ENCODE measurements at places on chromosomes 2 and 18.
A peak's percentile ranks its signal among the peaks of the same experiment; 100 is the strongest.

DNA sequence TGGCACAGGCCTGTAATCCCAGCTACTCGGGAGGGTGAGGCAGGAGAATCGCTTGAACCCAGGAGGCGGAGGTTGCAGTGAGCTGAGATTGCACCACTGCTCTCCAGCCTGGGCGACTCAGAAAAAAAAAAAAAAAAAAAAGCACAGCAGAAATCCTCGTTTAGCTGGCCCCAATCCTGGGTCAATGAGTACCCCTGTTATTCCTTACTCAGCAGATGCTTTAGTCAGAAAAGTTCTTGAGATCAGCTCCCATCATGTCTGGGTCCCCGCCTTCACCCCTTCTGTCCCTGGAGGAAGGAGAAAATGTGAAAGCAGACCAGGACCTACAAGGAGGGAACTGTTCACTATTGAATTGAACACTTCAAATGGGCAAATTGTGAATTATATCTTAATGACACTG, 16.4 kb upstream of the KCNG3 start:
- no peak for DNase-seq

- no peak for DNase-seq
These were observed 206.0 kb downstream of the ATAD2B start for GRCh38 chr2:23720705-23721453.

DNA sequence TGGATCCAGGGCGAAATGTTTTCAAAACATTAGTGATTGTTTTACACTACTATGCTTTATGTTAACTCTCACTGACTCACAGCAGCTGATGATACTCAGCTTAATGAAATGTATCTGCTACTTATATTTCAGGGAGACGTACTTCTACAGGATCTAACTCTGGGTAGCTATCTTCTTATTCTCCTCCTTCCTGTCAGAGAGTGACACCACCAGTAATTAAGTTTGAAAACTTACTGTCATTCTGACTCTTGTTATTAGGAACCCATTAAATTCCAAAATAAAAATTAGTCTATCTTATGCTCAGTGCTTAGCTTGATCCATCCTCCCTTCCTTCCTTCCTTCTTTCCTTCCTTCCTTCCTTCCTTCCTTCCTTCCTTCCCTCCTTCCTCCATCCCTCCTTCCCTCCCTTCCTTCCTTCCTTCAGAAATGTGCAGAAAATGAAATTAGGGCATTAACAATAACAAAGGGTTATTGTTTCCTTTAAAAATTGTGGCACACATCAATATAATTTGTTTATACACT, 441.1 kb downstream of the MEIS1 start:
- DNase-seq: no peak

DNA sequence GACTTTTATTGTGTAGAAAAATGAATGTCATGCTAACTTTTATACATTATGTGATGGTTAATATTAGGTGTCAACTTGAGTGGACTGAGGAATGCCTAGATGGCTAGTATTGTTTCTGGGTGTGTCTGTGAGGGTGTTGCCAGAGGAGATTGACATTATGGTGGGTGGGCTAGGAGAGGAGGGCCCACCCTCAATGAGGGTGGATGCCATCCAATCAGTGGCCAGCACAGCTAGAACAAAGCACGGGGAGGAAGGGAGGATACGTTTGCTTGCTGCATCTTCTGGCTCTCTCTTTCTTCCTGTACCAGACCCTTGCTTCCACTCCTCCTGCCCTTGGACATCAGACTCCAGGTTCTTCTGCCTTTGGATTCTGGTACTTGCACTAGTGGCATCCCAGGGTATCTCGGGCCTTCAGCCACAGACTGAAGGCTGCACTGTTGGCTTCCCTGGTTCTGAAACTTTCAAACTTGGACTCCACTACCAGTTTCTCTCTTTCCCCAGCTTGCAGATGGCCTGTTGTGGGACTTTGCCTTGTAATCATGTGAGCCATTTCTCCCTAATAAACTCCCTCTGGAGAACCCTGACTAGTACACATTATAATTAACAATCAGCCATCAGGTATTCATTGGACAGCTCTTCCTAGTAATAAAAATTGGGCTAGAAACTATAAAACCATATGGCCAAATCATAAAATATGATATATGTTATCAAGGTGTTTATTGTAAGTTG, 31.7 kb upstream of the ZCCHC2 start:
- no peak for DNase-seq

DNA sequence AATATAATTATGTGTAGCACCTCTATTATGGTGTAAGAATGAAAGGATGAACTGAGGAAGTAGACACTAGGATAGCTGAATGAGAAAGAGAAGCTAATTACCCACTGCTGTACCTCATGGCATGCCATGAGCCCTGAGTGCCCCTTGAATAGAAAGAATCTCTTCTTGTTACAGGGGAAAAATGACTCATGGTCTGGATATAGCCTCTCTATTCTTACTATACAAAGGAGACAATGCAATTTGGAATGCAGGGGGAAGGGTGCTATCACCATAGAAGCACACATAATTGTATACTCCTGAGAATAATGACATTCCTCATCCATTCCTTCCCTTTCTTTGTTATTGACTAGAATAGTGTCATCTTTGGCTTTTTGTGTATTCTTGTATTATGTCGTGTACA, 385.2 kb downstream of the CDH7 start:
- no peak for DNase-seq

GRCh38 chr2:72892506-72893173, 5.4 kb downstream of the SPR start:
- DNase-seq: peak; percentile 70

GRCh38 chr2:72719416-72719815, 106.4 kb downstream of the EXOC6B start:
- no peak for DNase-seq

- DNase-seq: no peak
These were observed 204.5 kb upstream of the LRATD1 start for GRCh38 chr2:14428056-14428455.

GRCh38 chr2:31944828-31945571, 65.8 kb downstream of the MEMO1 start:
- DNase-seq: no peak

DNA sequence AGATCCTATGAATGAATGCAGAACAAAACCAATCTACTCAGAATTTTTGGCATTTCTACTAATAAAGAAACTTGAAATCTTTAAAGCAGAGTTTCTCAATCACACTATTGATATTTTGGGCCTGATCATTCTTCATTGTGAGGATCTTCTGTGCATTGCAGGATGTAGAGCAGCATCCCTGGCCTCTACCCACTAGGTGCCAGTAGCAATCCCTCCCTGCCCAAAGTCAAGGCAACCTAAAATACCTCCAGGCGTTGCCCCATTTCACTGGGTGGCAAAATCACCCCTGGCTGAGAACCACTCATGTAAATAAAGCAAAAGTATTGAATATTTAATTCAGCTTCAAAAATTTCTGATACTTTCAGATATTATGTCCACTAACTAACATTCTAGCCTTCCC, 213.0 kb downstream of the SP3 start:
- no peak for DNase-seq

DNA sequence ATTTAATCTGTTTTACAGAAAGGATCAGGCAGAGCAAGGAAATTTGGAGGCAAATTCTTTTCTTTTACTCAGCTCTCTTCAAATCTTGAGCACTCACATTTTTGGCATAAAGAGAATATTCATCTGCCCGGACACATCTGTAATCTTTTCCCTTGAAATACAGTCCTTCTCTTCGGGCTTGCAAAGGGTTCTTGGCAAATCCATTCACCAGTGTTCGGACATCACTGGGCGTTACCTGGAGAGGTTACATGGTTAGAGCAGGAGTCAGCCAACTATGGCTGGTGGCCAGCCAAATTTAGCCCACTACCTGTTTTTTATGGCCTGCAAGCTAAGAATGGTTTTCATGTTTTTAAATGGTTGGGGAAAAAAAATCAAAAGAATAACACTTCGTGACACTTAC, 2.1 kb downstream of the PFN4 start:
- no peak for DNase-seq

DNA sequence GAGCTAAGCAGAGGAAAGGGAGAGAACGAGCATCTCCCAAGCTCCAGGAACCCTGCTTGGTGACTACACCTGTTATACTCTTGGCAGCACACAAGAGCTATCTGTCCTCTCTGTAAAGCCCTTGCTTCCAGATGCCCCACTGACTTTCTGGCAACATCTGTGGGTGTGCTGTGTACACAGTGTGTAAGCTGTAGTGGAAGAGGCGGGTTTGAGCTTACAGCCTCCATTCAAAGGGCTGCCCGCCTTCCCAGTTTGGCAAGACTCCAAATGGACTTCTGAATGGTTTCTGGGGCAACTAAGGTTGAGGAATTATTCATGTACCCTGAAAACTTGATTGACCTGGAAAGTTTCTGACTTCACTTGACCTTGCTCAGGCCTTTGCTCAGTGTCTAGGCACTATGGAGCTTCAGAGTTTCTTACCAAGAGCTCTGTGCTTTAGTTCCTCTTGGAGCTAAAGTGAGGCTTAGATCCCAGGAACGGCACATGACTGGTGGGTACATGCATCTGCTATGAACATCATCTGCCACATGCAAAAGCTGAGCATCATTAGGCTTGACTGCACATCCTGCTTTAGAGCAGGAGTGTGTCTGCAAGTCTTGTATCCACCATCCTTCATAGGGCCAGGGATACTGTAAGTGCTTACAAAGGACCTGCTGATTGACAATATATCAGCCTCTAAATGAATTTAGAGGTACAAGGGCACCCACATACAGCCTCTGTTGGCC, 290.9 kb upstream of the SIX2 start:
- no peak for DNase-seq

DNA sequence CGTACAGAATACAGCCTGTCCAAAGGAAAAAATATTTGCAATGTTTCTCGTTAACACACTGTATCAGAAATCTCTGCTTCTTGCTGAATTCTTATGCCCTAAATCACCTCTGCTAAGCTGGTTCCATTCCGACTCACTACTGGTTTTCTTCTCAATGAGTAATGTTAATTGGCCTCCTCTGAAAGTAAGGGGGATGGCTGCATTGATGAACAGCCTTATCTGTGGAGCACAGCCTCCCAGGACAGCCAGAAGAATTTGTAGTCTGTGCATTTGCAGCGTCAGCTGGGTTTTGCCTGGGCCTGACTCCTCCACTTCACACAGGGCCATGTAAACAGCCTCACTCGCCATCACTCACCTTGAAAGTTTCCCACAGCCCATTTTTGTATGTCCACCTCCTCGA, 127.7 kb downstream of the RNF152 start:
- DNase-seq: no peak

DNA sequence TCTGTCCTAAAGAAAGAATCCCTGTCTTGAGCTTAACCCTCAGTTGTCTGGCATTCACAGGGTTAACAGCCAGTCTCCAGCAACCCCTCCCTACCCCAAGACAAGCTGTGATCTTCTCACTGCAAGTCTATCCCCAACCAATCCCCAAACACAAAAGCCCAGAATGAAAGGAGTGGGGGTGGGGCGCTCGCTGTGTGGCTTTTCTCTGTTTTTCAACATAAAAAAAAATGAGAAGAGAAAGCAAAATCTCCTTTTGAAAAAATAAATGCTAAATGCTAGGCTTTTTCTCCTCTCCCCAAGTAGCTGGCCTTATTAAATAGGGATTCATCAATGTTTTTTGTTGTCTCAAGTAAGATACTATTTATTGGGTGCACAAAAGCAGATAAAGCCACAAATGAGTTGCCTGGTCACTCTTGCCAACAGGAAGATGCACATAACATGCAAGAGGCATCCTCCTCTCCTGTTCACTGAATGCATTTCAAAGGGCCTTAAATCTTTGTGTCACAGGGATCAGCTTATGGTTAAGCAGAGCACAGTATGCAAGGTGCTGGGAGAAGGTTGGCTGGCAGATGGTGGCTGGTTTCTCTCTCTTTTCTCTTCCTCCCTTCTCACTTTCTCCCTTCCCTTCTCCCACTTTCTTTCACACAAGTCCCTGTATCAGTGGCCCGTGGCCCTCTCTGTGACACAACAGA, 225.6 kb downstream of the CMPK2 start:
- no peak for DNase-seq

- DNase-seq: no peak
These were observed 14.9 kb upstream of the IL1RL2 start for GRCh38 chr2:102171946-102172345.

GRCh38 chr2:167451496-167452289, 563.4 kb downstream of the XIRP2 start:
- DNase-seq: no peak

GRCh38 chr18:14943486-14943885, 195.5 kb downstream of the ANKRD30B start:
- DNase-seq: no peak

DNA sequence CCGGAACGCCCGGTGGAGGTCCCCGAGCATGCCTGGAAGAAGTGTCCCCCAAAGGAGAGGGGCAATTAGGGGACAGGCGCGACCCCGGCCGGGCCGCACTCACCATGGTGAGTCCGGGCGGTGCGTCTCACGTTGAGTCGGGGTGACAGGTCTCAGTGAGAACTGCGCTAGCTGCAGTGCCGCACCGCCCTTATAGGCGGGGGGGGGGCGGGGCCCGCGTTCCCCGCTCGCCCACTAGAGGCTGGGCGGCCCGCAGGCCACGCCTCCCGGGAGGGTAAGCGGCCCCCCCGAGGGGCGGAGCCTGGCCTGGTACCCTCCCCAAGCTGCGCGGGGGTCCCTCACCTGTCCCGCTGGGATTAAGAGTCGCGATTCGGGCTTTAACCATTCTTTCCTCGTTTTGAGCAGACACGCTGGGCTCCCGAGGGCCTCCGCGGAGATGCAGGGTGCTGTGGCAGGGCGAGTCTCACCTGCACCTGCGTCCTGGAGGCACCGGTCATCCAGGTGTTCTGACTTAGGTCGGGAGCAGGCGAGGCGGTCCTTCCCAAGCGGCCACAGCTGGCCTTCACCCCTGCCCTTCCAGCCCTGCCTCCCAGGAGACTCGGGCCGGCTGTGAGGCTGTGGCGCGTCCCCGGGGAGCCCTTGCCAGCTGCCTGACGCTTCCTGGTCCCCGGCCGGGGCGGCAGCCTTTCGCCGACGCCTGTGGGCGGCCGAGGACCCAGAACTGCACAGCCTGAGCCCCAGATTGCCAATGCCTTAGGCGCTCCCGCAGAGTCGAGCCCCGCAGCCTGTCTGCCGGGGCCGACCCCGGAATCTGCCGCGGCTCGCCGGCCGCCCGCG, at the start of gene TUBA4A:
TUBA4A (minus strand) TSS at position 166 of the 837 bp plus-strand sequence; CDS start at position 106, 60 bp downstream.
- peak; percentile 92 for DNase-seq

DNA sequence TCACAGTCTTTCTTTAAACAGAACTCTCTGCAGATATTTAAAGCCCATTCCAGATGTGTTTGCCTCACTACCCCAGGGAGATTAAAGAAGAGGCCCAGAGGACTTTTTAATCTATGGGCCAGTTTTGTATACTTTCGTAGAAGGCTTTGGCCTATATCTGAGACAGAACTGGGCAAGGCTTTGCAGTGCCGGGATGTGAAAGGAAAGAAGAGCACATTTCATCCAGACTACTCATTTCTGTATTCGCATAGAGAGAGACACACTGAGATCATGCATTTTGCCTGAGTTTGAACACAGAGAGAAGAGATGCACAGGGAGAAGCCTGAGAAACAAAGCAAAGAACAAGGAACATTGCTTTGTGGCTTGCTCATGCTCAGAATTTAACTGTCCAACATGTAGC, 54.9 kb upstream of the SLC5A7 start:
- DNase-seq: no peak

DNA sequence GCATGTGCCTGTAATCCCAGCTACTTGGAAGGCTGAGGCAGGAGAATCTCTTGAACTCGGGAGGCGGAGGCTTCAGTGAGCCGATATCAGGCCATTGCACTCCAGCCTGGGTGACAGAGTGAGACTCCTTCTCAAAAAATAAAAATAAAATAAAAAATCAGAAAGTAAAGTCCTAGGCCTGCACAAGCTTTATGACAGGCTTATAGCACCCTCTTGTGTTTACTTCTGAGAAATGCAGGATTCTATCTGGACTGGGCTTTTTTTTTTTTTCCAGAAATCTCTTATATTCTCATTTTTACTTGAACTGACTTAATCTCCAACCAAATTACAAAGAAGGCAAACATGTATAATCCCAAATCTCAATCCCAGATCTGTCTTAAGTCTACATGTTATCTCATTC, 26.1 kb upstream of the REG3G start:
- DNase-seq: no peak
